ENCODE measurements at places on chromosomes 7 and 10.
A peak's percentile ranks its signal among the peaks of the same experiment; 100 is the strongest.

DNA sequence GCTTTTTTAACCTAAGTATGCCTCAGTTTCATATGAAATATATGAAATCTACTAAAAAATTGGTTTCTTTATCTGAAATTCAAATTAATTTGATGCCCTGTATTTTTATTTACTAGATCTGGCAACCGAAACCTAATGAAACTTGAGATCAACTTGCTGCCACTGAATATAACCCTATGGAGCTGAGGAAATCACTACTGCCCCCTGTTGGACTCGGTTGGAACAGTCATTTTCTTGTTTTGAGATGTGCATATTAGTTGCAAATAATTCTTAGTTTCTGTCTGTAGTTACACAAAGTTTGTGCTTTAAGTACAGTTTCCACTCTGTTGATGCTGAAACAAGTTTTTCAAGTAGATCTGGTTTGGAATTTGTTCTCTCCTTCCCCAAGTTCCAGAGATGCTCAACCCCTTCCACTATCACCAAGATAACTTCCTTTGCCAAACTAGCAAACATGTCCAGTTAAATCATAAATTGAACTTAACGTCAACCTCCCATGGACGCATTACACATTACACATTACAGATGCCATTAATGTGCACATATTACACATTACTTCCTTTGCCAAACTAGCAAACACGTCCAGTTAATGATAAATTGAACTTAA lies 22.2 kb upstream of the EXOC4 start:
- peak; percentile 4 for DNase-seq

- DNase-seq, result no peak
These were observed 209.7 kb upstream of the TMEM196 start for GRCh38 chr7:19982841-19983835.

GRCh38 chr7:47335557-47336471 lies 246.1 kb downstream of the TNS3 start:
- DNase-seq, result no peak

- no peak for DNase-seq
These were observed 484.2 kb downstream of the PTPRN2 start for GRCh38 chr7:158103378-158103777.

GRCh38 chr7:17584822-17585221 lies 286.4 kb downstream of the AHR start:
- DNase-seq, result no peak

DNA sequence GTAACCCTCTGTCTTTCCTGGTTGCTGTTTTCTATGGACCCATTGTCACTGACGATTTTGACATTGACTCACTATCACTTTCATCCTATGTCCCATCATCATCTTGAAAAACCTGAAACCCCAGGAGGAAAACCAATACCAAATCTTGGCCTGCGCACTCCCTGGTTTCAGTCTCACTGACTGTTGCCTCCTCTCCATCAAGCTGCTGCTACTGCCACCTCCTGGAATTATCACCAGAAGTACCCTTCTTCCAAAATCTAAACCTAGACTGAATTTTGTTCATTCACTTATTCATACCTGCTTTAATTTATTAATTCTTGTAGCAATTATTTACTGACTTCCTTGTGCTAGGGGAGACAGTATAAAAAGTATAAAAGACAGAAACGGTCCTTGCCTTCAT lies 44.5 kb upstream of the ACBD5 start:
- no peak for DNase-seq

GRCh38 chr7:117530390-117530789 lies 50.6 kb downstream of the CFTR start:
- no peak for DNase-seq

GRCh38 chr7:26863518-26864308 lies 677 bp downstream of the SKAP2 start:
- peak; percentile 12 for DNase-seq

- no peak for DNase-seq
These were observed 11.6 kb upstream of the RET start for GRCh38 chr10:43065234-43065633.

GRCh38 chr10:73998623-73998928 lies 660 bp downstream of the VCL start:
- no peak for DNase-seq

- no peak for DNase-seq
These were observed 118.5 kb downstream of the LRRC18 start for GRCh38 chr10:48821111-48821510.

GRCh38 chr7:23261843-23262452 lies 15.4 kb downstream of the GPNMB start:
- peak; percentile 10 for DNase-seq

DNA sequence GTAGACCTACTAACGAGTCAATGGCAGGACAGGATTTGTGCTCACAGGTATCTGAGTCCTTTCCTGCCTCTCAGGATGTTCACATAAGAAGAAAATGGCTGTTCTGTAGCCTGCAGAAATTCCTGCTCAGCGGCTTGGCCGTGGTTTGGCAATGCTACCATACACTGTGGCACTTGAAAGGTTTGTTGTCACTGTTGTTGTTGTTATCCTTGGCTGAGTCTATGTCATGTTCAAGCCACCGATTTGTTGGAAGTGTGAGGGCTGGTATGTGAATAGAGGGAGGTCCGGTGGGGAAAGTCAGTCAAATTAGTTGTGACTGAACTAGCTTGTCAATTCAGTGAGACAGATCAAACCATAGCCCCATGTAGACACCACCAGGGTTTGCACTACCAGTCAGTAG lies 199.9 kb downstream of the TRIL start:
- no peak for DNase-seq

- DNase-seq, result no peak
These were observed 50.6 kb upstream of the SRPK2 start for GRCh38 chr7:105439174-105439893.

DNA sequence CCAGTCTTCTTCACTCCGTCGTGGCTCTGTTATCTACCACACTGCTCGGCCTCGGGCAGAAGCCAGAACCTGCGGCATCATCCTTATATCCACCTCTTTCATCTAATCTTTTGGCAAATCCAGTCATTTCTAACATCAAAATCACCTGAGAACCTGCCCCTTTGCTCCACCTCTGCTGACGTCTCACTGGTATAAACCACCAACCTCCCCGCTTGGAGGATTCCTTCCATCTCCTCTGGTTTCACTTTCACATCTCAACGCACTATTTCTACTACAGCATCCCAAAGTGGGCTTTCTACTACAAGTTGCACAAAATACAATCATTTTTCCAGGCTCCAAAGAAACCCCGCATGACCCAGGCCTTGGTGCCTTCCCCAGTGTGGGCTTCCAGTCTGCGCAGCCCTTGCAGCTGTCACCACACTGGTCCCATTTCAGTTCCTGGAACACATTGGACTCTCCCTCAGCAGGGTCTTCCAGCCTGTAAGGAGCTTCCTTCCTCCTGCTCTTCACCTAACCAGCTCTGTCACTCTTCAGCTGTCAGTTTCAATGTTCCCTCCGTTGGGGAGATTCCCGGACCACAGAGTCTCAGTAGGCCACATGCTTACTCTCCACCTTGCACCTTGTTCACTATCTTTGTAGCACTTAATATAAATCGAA lies 85.0 kb downstream of the PRKCQ start:
- DNase-seq, result peak; percentile 27

DNA sequence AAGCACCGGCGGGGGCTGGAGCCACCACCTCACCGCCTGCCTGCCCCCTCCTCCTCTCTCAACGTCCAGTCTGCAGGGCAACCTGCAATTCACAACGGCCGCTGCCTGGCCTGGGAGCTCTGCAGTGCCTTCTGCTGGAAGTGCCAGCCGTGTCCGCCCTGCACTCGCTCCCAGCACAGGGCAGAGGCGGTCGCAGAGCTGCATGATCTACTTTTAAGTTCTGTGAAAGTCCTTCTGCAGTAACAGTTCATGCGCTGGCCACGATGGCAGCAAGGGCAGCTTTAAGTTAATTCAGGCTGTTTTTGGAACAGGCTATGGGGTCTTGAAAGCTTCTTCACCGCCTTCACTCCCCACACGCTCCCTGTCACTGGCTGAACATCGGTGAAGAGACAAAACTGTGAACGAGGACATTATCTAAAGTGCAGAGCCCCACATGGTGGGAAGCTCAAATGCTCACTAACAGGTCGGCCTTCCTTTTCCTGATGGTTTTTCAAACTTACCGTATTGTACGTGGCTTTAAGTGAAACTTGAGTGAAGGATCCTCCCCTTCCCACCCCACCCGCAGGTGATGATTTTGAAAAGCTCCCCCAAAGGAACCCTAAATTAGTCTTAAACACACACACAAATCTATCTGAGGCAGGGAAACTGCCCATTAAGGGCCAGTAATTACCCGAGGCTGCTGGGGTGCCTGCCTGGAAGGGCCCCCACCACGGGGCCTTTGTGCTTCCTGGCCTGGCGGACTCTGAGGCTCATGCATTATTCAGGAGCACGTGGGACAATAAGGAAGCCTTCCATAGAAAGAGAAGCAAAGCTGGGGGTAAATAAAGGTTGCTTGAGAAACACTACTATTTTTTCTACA lies 504.3 kb downstream of the DNAJB6 start:
- no peak for DNase-seq

DNA sequence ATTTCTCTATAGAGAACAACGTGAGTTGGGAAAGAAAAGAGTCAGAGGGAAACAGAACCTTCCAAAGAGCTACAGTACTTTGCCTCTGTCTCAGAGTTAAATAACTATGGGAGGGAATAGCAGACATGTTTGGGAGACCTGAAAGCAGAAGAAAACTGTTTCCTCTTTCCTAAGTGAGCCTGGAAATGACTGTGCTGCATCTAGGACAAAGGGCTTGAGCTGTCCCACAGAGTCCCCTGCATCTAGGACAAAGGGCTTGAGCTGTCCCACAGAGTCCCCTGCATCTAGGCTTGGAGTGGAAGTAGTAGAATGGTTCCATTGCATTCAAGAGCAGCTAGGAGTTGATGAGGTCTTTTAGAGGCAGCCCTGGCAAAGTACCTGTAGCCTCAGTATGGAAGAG lies 149.7 kb downstream of the DKK1 start:
- no peak for DNase-seq

GRCh38 chr10:13891128-13892000 lies 304.6 kb downstream of the PRPF18 start:
- no peak for DNase-seq

DNA sequence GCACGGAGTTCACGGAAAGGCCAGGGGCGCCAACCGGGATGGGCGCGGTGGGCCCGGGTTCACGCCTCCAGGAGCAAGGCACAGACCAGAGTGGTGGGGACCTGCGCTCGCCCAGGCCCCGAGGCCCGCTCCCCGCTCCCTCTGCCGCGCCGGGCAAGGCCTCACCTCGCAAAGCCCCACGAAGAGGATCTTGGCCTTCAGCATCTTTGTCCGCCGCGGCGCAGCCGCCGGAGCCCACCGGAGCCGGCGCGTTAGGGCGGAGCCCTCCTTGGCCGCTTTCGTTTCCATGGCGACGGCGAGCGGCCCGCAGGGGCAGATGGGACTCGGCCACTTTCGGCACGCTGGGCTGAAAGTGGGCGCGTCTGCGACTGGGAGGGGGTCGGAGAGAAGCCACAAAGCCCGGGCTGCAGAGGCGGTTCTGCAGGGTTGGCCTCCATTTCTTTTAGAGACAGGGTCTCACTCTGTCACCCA lies 944.4 kb upstream of the ZNF722 start:
- DNase-seq, result no peak

- no peak for DNase-seq
These were observed 125.1 kb downstream of the GLRX3 start for GRCh38 chr10:130261306-130261705.

- peak; percentile 56 for DNase-seq
These were observed 24.1 kb downstream of the PRF1 start for GRCh38 chr10:70578371-70578947.

DNA sequence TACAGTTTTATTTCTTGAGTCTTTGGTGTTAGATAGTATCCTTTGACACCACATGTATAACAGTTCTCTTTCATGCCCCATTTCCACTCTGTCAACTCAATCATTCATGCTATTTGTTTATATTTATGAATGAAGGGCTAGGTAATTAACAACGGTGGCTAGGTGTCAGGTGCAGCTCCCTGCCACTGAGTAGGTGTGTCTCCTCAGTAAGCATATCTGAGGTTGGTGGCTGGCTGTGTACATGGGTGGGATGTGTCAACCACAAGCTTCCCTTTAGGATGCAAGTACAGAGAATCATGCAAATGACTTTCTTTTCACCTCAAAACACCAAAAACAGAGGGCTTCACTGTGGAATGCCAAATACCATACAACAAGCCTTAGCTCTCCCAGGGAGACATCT lies 83.4 kb downstream of the ZNF365 start:
- no peak for DNase-seq

DNA sequence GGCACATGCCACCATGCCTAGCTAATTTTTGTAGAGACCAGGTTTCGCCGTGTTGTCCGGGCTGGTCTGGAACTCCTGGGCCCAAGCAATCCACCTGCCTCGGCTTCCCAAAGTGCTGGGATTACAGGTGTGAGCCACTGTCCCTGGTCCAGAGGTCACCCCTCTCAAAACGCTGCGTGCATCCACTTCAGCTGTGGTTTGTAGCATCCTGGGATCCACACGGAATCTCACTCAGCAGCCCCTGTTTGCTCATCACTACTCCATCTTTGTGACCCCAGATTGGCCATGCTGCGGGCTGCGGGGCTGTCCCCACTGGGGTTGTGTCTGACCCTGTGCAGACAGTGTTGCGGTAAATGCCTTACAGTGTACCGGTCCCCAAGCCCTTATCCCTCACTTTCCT lies 3.5 kb downstream of the INPP5A start:
- DNase-seq, result no peak

- no peak for DNase-seq
These were observed 20.3 kb downstream of the AASS start for GRCh38 chr7:122123746-122124145.

DNA sequence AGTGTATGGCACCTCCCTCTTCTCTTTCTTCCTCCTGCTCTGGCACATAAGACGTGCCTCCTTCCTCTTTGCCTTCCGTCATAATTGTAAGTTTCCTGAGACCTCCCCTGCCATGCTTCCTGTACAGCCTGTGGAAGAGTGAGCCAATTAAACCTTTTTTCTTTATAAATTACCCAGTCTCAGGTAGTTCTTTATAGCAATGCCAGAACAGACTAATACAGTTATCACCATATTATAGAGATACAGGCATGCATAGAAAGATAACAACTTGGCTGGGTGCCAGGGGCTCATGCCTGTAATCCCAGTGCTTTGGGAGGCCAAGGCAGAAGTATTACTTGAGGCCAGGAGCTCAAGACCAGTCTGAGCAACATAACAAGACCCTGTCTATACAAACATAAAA lies 53.2 kb downstream of the GCC1 start:
- DNase-seq, result no peak

DNA sequence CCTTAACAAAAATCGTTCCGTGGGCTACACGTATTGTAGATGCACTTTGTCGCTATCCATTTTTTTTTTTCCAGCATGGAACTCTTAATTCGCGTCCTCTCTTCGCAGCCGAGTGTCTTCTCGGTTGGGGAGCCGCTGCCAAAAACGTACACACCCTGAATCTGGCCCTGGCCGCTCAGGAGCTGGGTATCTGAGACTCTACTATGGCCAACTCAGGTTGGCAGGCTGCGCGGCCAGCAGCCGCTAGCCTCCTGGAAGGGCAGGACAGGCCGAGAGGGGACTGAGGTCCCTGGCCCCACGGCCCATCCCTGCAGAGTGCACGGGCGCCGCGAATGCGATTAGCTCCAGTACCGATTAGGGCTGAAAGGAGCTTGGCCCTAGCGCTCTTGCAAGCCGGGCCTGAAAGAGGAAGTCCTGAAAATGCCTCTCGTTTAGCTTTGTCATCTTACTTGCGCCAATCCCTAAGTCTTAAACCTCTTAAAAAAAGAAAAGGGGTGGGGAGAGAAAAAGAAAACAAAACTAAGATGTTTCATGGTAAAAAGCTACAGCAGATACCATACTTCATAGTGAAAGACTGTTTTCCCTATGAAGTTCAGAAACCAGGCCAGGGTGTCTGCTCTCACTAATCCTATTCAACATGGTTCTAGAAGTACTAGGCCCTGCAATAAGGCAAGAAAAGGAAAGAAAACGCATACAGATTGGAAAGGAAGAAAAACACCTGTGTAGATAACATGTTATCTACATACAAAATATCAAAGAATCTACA lies 113.2 kb upstream of the RHEB start:
- DNase-seq, result peak; percentile 49

All from stimulated activated naive CD4-positive, alpha-beta T cell treated with Interleukin-2 at 50 U/mL for 16 hours (primary cell).